CD4-positive, CD25-positive, alpha-beta regulatory T cell (primary cell): ENCODE measurements at places on chromosomes 1 and 21. TPM values are rescaled to one million over a fixed set of nuclear protein-coding genes. Genes with fewer than 3 reads are reported as not detected.

AGRN gene
- polyA plus RNA-seq: 0.06 TPM

GRCh38 chr1:228434689-228435088 is 18.0 kb upstream of the TRIM17 start:
- DNase-seq: no peak

DNA sequence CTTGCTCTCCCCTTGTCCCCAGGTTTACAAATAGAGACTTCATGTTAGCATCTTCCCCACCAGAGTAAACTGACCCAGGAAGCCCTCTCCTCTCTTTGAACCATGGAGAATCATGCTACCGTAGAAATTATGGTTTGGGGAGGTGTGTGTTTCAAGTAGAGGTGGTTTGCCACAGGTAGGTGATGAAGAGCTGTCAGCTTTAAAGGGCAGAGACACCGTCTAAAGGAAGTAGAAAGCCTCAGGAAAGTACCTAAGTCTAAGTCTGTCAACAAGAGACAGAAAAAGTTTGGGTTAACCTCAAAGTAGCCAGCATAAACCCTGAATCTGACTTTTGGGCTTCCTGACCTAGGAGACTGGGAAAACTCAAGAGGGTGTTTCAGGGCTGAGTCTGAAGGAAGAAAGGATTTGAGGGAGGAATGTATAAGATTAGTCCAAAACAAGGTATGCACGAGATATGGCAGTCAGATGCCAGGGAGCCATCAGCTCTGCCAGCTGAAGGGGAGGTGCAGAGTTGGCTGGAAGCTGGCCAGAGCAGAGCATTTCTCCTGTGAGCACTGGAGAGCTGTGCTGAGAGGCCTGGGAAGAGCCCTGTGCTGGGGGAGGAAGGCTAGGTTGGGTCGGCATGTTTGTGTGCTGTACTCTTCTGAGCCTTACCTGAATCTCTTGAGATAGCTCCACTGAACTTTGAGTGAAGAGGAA is 14.3 kb downstream of the ADAMTSL4 start:
- peak; percentile 89 for DNase-seq

DNA sequence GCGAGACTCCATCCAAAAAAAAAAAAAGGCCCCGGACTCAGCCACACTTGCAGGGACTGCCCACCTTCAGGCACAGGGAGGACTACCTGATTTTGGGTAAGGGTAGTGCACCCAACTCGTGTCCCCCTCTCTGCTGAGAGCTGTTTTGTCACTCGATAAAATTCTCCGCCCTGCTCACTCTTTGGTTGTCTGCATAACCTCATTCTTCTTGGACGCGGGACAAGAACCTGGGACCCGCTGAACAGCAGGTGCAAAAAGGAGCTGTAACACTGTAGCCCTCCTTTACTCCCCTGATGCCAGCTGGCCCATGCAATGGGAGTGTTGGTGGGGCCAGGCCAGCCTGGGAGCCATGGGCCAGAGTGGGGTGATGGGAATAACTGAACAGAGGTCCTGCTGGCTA is 10.6 kb downstream of the S100B start:
- no peak for DNase-seq

GRCh38 chr1:31926853-31927660 is 11.1 kb downstream of the PTP4A2 start:
- DNase-seq: no peak

RHBG gene
- not detected for polyA plus RNA-seq

PTGER3 gene
- not detected for polyA plus RNA-seq

TDRD10 gene
- polyA plus RNA-seq: not detected

CD1B gene
- not detected for polyA plus RNA-seq

GRCh38 chr1:38451541-38451993 is 405.0 kb upstream of the POU3F1 start:
- DNase-seq: no peak
